ENCODE measurements at places on chromosomes 7 and 10.

- DNase-seq, result peak; percentile 78
These were observed 298.6 kb upstream of the AKR1E2 start for GRCh38 chr10:4527281-4527970.

- no peak for DNase-seq
These were observed 49.1 kb downstream of the FEZF1 start for GRCh38 chr7:122255454-122255853.

DNA sequence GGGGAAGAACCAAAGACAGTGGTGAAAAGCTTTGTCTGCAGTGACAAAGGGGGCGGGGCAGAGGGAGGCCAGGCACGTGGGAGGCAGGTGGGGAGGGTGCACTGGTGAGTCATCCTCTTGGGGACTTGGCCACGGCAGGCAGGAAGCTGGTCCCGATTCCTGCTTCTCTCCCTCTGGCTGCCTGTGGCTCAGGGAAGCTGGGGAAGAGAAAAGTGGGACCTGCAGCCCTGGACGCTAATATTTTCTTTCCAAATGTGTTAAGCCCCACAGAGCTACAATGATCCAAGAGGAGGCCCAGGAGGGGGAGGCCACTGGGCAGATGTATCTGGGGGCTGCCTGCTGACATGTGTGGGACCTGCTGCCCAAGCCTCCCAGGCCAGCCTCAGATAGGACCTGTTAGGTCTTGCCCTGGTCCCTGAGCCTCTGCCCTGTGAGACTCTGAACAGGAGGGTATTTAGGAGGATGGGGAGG lies 231.8 kb downstream of the KCNMA1 start:
- peak; percentile 60 for DNase-seq

- no peak for DNase-seq
These were observed 164.3 kb upstream of the AGK start for GRCh38 chr7:141386881-141387280.
